GM23248 (cell line): ENCODE measurements at places on chromosomes 1 and 21.

- DNase-seq = peak; percentile 73
- no peak overlapping the region for H3K4me3 ChIP-seq
- H3K4me1 ChIP-seq = no peaks in the 10 kb centered on the region
- H3K27ac ChIP-seq = no peak overlapping the region
Observed at GRCh38 chr1:155091071-155092051, 12.7 kb downstream of the EFNA3 start.

- peak; percentile 61 for DNase-seq
- peaks cover 36% of the 10 kb centered on the region for H3K27me3 ChIP-seq
- no peaks in the 10 kb centered on the region for H3K36me3 ChIP-seq
- H3K4me3 ChIP-seq = no peak overlapping the region
- H3K4me1 ChIP-seq = no peaks in the 10 kb centered on the region
- no peak overlapping the region for H3K27ac ChIP-seq
Observed at GRCh38 chr1:3419415-3420204, 34.9 kb upstream of the ARHGEF16 start.

GRCh38 chr21:30713766-30714165 is 4.8 kb downstream of the KRTAP21-3 start:
- H3K27me3 ChIP-seq = no peaks in the 10 kb centered on the region
- no peak for DNase-seq
- no peak overlapping the region for H3K4me3 ChIP-seq
- no peak overlapping the region for H3K27ac ChIP-seq
- no peaks in the 10 kb centered on the region for H3K4me1 ChIP-seq
- no peaks in the 10 kb centered on the region for H3K36me3 ChIP-seq

DNA sequence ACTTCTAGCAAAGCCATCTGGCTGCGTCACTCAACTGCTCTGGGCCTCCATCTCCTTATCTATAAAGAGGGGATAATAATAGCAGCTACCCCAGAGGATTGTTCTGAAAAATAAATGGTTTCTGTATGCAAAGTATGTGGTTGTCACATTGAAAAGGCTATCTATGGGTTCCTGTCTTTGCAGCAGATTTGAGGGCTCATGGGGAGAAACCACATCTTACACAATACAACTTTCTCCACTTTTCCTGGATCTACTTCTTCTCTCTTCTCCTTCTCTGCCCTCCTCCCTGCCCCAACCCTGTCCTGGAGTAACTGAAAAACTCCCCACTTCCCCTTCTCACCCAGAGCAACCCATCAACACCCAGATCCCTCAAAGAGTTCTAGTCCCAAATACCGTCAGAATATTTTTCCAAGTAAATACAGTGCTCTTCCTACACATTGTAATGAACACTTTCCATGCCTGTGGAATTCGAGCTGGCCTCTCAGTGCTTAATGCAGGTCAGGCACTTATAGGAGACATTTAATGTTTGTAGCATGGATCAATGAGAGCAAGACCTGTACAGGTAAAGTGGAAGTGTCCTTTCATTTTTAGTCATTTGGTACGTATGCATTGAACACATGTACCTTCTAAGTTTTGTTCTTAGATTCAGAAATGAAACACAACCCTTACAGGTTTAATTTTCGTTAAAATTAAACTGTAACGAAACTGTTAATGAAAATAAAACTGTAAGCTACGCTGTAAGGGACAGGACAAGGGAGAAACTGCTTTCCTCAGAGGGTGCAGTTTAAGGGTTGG is 131.9 kb downstream of the AK5 start:
- no peaks in the 10 kb centered on the region for H3K27me3 ChIP-seq
- DNase-seq = no peak
- H3K27ac ChIP-seq = no peak overlapping the region
- H3K4me3 ChIP-seq = no peak overlapping the region
- H3K4me1 ChIP-seq = peaks cover 10% of the 10 kb centered on the region; the same call in 1 of the 2 replicates

DNA sequence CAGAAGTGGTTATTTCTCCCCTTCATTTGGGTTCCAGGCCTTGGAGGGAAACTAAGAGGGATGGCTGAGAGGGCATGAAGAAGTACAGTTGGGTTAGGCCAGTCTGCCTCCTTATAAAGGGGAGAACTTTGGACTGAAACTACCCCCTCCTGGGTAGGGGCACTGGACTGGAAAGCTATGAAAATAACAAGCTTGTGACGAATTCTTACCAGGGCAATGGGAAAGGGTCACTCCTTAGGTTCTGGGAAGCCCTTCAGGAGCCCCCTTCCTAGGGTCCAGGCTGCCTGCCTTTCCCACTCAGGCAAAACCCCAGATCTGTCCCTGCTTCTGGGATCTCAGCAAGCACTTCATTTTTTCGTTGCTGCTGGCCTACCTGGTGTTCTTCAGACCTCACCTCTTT is 9.8 kb upstream of the P3R3URF start:
- H3K36me3 ChIP-seq = no peaks in the 10 kb centered on the region
- peaks cover 28% of the 10 kb centered on the region for H3K4me1 ChIP-seq
- DNase-seq = no peak
- no peaks in the 10 kb centered on the region for H3K27me3 ChIP-seq
- no peak overlapping the region for H3K4me3 ChIP-seq

DNA sequence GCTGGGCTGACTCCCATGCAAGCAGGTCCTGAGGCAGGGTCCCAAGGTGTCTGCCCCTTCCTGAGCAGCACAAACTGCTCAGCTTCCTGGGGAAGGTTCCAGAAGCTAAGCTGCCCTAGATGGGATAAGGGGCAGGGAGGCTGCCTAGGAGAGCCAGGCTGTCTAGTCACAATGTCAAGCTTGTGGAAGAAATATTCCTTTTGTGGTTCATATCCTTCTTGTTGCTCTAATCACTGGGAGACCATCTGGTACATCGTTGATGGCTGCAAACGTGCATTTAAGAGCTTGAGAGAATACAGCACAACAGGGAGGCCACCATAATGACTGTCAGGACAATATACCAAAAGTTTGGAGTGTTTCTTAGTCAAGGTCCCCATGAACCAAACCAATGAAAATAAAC is 67.4 kb downstream of the SLC16A1 start:
- no peak for DNase-seq
- no peaks in the 10 kb centered on the region for H3K27me3 ChIP-seq
- no peak overlapping the region for H3K27ac ChIP-seq

- H3K27me3 ChIP-seq = no peaks in the 10 kb centered on the region
- no peak overlapping the region for H3K27ac ChIP-seq
- H3K36me3 ChIP-seq = no peaks in the 10 kb centered on the region
Observed at GRCh38 chr1:109535481-109535880, 4.2 kb upstream of the GPR61 start.

DNA sequence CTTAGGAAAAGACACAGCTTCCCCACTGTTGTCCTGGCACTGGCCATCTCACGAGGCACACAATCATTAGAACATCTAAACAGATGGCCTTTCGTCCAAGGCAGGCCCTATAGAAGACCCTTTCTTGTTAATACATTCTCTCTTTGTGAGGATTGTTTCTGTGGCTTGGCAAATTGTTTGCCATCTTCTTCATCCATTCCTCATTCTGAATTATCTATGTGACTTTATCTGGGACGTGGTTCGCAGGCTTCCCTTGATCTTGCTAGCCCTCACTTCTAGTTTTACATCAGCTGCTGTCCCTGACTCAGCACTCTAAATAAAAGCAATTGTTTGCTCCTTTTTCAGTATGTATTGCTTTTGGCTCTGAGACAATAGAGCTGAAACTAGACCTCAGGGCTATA is 101.1 kb upstream of the ZC3H11B start:
- no peak for DNase-seq
- H3K27me3 ChIP-seq = no peaks in the 10 kb centered on the region; the same call in 1 of the 2 replicates
- no peak overlapping the region for H3K4me3 ChIP-seq
- H3K36me3 ChIP-seq = no peaks in the 10 kb centered on the region
- H3K27ac ChIP-seq = no peak overlapping the region

- no peak for DNase-seq
- no peaks in the 10 kb centered on the region for H3K4me1 ChIP-seq
- H3K36me3 ChIP-seq = no peaks in the 10 kb centered on the region
Observed at GRCh38 chr1:10667861-10668761, 128.3 kb downstream of the CASZ1 start.

DNA sequence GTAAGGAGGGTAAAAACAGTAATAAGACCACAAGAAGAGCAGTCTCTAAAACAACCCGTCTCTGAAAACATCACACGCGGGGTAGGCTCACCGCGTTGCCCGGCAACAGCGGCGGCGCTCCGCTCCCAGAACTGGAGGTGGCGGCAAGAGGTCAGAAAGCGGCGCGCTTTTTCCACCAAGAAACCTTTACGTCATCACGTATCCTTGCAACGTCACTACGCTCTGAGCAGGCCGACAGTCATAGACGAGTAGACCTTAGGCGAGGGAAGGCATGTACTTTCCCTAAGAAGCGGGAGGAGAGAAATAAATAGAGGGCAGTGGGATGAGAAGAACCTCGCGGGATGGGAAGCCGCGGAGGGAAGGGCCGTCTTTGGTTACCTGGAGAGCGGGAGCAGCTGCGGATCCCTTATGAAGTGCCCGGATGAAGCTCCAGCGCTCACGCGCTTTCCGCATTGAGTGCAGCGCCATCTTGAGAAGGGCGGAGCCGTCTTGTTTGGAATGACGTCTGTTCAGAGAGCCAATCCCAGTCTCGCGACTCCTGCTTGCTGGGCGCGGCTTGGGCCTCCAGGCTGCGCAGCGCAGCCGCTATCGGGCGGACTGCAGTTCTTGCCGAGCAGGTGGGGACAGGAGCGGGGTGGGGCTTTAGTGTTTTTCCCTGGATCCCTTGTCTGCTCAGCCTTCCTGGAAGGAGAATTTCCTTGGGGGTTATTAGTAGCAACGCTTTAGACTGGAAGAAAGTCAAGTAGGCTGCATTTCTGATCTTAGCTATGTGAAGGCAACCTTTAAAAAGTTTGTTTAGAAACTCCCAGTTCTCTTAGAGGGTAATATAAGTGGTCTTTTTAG is at the start of gene WARS2:
Gene WARS2 (minus strand): TSS at position 477 of the 843 bp plus-strand sequence. CDS start 9 bp downstream, at position 468.
- H3K27ac ChIP-seq = peak within 1 kb of the TSS; percentile 99
- peaks cover 21% of the 10 kb centered on the region for H3K4me1 ChIP-seq
- no peaks in the 10 kb centered on the region for H3K27me3 ChIP-seq
- H3K4me3 ChIP-seq = peak within 1 kb of the TSS; percentile 90
- peak; percentile 99 for DNase-seq

GRCh38 chr1:224302947-224303346 is 27.0 kb downstream of the NVL start:
- H3K27me3 ChIP-seq = no peaks in the 10 kb centered on the region
- peaks cover 44% of the 10 kb centered on the region for H3K36me3 ChIP-seq
- H3K27ac ChIP-seq = no peak overlapping the region

DNA sequence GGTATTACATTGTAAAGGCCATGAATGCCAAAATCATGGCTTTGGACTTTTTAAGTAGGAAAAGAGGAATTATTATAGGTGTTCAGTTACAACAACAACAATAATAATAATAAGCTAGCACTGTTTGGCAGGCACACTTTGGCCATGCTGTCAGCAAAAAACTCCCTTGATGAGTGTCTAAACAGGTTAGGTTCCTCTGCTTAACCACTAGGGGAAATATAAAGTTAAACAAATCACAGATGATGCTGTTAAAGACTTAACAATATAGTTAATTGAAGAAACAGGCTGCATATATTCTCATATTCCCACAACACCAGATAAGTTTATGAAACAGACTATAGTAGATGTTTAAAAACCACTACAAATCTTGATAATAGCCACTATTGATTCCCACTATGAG is 46.4 kb downstream of the RGS21 start:
- H3K27ac ChIP-seq = no peak overlapping the region
- no peaks in the 10 kb centered on the region for H3K36me3 ChIP-seq
- H3K4me3 ChIP-seq = no peak overlapping the region
